ENCODE measurements at places on chromosomes 3 and 15.

GRCh38 chr3:197458179-197458707 is 97.5 kb downstream of the BDH1 start:
- DNase-seq, result no peak

DNA sequence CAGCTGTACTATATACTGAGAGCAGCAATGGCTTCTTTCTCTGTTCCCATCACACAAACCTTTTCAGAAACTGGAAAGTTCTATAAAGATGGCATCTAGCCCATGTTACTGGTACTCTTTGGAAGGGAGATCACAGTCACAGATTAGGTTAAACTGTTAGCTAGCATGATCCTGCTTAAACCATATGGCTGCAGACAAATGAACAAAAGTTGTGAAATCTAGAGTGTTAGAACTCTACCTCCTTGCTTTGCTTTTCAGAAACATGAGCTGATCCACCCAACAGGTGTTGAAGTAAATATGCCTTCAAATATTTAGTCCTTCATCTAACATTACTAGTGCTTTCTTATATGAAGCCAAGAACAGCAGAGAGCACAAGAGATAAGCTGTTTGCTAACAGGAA is 102.6 kb downstream of the SNRK start:
- DNase-seq, result no peak

GRCh38 chr3:150422907-150423306 is 14.8 kb downstream of the TSC22D2 start:
- DNase-seq, result no peak

DNA sequence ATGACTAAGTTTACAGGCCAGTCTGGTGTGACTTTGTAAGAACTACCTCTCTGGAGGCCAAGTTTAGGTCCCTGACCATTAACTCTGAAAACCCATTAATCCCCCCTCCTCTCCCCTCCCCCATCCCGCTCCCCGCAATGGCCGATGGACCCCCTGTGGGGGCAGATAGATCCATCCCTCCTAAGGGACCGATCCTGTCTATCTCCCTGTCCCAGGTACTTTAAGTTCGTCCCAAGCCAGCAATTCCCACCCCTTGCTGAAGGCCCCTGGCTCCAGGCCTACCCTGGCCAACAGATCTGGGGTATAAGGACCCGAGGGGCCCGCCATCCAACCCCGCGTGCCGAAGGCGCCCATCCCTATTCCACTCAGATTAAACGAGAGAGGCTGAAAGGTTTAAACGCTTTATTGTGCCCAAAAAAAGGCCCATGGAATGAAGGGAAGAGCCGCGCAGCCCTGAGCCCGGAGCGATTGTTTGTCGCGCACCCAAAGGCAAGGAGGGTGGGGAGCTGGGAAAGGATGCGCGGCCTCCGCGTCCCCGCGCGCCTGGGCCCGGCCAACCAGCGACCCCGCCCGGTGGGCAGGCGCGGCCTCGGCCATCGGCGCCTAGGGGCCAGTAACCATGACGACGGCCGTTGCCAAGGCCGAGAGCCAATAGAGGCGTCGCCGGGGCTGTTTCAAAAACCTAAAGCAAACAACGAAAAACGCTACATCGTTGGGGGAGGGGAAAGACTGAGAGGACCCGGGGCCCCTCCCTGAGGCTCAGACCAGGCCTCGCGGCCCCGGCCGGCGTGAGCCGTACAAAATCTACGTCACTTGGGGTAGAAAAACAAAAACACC is 35.9 kb downstream of the HMCES start:
- DNase-seq, result peak; percentile 84

DNA sequence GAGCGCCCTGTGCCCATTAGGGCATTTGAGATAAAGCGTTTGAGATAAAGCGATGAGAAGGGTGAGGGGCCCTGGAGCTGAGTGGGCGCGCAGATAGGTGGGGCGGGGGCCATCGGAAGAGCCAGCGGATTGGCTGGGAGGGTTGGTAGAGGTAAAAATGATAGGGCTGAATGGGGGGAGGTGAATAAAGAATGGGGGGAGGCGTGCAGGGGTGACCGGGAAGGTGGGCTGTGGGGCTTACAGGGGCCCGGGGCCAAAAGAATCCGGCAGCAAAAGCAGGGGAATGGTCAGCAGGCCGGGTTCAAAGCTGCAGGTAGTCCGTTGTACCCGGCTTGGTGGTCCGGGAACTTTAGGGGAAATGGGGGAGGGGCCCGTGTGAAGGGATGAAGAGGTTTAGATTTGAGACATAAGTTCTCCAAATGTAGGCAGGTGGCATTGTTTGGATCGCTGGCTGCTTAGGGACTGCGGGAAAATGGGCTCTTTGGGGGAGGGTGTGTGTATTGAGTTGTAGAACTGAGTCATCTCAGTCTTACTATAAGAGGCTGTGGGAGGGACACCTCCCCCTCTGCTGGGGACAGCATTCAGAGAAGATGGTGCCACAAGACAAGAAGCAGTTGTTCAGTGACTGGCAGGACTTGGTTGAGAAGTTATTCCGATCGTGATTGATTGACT is 610 bp downstream of the ARID3B start:
- no peak for DNase-seq

DNA sequence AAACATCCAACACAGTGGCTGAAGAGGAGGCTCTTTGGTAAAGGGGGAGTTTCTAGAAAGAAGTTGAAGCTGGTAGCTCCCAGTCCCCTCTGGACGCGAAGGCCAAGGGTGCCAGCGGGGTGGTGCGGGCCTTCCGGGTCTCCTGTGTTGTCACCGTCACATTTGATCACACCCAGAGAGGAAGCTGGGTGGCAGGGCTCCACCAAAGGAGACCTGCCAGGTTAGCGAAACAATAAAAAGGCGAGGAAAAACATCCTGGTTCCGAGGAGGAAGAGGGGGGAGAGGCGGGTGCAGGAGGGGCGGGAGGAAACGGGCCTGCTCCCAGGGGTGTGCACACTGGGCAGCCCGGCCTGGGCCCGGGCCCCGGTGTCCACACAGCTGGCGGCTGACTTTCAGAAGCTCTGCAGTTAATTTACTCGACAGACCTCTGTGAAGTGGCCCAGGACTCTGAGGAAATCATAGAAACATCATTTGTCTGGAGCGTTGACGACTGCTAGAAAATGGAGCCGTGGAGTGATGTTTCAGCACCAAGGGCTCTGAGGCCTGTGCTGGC is 12.1 kb downstream of the HEG1 start:
- no peak for DNase-seq

- no peak for DNase-seq
These were observed 47.1 kb downstream of the AKAP13 start for GRCh38 chr15:85427286-85428028.

DNA sequence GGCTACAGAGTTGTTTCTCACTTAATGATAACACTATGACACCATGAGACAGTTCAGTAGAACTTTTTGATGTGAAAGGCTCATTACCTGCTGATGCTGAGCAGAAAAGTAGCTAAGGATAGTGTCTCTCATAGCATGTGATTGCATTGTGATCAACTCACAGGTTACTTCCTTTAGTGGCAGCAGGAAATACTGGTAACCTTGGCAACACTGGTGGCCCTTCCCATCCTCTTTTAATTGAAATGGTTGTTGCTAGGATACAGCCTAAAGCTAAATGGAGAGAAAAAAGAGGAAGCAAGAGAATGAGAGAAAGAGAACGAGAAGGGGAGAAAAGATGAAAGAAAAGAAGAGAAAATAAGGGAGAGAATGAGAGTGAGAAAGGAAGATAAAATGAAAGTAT is 204.7 kb upstream of the GAP43 start:
- no peak for DNase-seq

GRCh38 chr3:130255442-130255841 is 90.0 kb upstream of the COL6A5 start:
- DNase-seq, result no peak

DNA sequence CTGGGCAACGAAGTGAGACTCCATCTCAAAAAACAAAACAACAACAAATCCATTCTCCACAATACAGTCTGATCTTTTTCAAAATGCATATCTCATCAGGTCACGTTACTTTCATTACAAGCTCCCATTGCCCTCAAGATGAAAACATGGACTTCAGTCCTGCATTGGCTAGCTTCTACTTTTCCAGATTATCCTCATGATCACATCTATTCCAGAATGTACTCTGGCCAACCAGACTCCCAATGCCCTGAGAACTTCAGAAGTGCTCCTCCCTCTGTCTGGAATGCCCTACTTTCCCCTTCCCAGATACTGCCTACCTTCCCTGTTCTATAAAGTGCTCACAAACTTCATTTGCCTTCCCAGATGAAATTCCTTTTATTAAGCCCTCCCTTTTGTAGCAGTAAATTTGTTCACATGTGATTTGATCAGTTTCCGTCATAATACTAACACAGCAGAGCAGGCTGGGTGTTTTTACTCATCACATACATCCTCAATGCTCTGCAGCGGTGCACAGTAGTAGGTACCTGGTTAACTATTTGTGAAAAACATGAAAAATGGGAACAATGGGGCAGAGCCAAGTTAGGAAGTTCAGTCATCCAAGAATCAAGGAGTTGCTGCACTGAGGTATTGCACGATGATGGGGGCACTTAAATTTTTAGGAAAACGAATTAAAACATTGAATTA is 5.3 kb downstream of the RPL22L1 start:
- no peak for DNase-seq

DNA sequence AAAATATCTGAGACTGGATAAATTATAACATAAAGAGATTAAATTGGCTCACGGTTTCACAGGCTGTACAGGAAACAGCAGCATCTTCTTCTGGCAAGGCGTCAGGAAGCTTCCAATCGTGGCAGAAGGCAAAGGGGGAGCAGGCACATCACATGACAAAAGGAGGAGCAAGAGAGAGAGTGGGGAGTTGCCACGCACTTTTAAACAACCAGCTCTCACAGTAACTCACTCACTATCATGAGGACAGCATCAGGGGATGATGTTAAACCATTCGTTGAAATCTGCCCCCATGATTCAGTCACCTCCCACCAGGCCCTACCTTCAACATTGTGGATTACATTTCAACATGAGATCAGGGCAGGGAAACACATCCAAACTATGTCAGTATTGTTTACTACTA is 114.5 kb upstream of the SPATA16 start:
- DNase-seq, result no peak

DNA sequence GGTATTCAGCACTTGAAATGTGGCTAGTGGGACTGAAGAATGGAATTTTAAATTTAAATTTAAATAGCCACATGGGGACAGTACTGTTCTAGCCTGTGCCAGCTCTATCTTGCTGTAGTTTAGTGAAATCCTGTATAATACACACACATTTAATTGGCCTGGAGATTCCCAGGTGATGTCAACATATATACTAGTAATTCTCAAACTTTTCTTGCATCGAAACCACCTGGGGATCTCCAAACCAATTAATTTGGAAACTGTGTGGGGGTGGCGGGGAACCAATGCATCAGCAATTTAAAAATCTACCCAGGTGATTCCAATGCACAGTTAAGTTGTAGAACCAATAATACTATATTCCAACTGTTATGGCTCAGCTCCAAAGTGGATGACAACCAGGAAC is 228.9 kb upstream of the MRPL3 start:
- DNase-seq, result no peak

DNA sequence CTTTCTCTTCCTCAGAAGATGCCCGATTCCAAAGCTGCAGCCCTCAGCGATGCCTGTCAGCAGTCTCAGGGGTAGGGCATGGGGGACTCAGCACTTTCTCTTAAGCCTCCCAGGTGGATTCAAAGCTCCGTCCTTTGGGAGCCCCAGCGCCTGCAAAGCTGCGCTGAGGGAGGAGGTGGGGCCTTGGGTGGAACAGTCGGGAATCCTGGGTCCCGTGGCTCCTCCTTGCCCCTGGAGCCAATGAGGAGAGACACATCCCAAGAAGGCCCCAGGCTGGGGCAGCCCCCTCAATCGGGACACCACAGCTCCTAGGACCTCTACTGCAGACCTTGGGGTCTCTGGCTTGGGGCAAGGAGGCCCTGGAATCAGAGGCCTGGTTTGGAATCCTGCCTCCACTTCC is 227.5 kb upstream of the IGF1R start:
- no peak for DNase-seq

DNA sequence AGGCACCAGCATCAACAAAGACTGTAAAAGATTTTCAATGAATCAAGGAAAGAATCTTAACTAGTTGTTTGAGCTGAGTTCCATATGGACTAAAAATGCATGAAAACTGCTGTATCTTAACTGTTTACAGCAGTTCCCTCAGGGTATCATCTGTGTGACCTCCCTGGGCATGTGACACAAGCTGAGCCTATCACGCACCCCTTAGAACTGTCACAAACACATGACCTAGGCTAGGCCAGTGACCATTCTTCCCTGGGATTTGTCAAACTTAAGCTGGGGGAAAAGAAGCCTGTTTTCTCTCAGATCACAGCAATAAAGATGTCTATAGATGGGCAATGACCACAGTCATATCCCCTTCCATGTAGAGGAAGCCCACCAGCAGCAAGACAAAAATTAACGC is 35.7 kb downstream of the IGF2BP2 start:
- DNase-seq, result no peak

DNA sequence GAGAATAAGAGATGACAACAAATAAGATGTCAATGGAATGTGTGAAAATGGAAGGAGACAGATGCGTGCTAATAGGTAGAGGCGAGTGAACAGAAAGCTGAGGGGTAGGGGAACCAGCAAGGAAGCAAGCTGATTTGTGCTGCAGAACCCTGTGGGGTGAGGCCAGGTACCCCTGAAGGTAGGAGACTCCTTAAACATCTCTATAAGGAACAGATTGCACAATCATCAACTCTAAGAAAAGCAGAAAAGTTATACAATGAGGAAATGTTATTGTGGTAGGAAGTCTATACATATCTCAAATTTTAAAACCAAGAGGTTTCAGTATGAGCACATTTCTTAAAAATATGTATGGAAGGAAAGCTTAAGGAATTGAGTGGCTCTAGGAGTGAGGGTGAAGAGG is 315.0 kb upstream of the TPM1 start:
- no peak for DNase-seq

DNA sequence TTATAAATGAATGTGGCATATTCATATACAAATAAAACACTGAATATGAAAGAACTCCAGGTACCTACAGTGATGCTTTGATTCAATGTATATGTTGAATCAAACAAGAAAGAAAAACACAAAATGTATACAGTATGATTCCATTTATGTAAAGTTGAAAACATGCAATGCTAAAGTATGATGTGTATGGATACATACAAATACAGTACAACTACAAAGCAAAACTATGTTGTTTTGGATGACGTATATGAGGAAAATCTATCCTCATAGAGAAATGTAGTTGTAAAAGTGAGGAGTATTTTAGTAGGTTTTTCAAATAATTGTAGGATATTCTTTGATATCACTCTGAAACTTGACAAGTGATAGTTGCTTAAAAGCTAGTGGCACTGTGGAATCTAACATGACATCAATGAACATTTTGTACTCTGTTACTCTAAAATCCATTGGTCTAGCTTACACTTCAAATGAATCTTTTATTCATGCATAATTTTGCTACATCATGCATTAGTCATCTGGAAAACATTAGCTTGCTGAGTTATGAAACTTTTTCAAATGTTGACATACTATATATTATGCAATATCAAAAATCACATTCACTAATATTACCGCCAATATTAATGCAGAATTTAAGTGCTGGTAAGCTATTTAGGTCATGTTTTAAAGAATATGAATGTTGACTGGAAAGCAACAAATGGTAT is 278.1 kb upstream of the CHRNA7 start:
- no peak for DNase-seq

- DNase-seq, result no peak
These were observed 237.3 kb downstream of the CNTN6 start for GRCh38 chr3:1330107-1330506.

All from left renal pelvis (tissue), 4 donors.